Iris pigment epithelial cell (primary cell): ENCODE measurements at places on chromosomes 3 and 15.
A peak's percentile ranks its signal among the peaks of the same experiment; 100 is the strongest.

DNA sequence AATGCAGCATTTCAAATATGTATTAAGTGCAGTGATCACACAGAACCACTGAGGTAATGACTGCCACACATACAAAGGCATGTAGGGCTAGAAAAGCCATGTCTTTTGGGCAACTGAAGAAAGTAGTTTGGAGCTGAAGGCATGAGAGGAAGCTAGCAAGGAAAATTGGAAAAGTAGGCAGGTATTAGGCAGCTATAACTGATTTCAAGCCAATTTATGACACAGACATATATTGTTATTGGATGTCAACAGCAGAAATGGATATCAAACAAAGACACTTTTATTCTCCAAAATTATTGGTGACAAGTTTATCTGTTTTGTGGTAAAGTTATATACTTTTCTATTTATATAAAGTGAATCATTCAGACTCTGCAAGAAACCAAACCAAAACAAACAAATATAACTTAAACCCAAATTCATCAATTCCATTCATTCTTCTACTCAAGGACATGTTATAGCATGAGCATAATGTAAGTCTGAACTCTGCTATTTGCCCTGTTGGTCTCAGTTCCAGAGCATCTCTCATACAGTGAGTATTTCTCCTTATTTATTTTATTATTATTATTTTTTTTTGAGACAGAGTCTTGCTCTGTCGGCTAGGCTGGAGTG lies 307.4 kb upstream of the COL8A1 start:
- DNase-seq = peak; percentile 36

- DNase-seq = no peak
Observed at GRCh38 chr15:80816936-80817335, 37.8 kb downstream of the CEMIP start.

GRCh38 chr15:39290711-39291435 lies 290.0 kb upstream of the THBS1 start:
- no peak for DNase-seq

GRCh38 chr3:101527906-101528305 lies 14.9 kb upstream of the SENP7 start:
- DNase-seq = no peak

GRCh38 chr3:37995652-37996641 lies 5.4 kb downstream of the VILL start:
- DNase-seq = no peak
